ENCODE measurements at places on chromosomes 7 and 10.

DNA sequence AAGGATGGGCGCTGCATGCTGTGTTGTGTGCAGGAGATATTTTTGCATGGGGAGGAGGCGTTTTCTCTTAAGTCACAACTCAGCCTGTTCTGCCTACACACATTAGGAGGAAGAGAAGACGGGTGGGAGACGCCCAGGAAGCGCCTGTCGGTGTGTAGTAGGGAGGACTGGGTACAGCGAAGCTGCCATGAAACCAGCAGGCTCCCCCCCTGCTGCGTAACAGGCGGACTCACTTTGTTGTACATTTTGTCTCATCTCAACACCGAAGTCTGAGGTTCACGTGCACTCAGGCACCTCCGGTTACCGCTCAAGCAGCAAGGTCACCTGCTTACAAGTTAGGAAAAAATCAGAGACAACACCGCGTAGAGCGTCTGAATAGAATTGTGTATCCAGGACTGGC lies 56.3 kb downstream of the CRTAC1 start:
- no peak for DNase-seq

GRCh38 chr7:92973974-92974373 lies 137.6 kb upstream of the CDK6 start:
- DNase-seq = no peak

GRCh38 chr7:24227603-24228359 lies 56.2 kb upstream of the NPY start:
- peak; percentile 37 for DNase-seq

GRCh38 chr7:587767-588166 lies 68.1 kb upstream of the PDGFA start:
- DNase-seq = no peak

- no peak for DNase-seq
Observed at GRCh38 chr10:96906864-96907263, 74.8 kb downstream of the LCOR start.
